AML-193 (cell line): ENCODE measurements at places on chromosomes 3 and 15.

GRCh38 chr3:184460276-184460675 is 80.4 kb downstream of the CHRD start:
- no peak for DNase-seq

DNA sequence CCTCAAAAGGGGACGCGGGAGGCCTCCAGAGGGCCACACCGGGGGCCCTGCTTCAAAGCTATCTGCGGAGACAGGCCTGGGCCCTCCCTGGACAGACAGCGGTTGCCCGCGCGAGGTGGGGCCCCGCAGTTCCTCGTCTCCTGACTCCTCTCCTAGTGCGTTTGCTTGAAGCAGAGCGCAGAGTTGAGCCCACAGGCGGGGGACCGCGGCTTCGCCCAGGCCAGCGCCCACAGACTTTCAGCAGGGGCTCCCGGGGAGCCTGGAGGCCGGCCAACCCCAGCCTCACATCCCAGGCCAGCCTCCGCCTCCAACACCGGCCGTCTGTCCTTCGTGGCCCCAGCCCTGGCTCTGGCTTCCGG is 540 bp upstream of the ADAMTS7 start:
- DNase-seq, result no peak

GRCh38 chr3:86929046-86929445 is 61.9 kb downstream of the VGLL3 start:
- no peak for DNase-seq

- no peak for DNase-seq
Measured at GRCh38 chr15:71115567-71116351, 488 bp downstream of the THSD4 start.

- DNase-seq, result no peak
Measured at GRCh38 chr15:31262143-31262530, 64.5 kb upstream of the KLF13 start.

DNA sequence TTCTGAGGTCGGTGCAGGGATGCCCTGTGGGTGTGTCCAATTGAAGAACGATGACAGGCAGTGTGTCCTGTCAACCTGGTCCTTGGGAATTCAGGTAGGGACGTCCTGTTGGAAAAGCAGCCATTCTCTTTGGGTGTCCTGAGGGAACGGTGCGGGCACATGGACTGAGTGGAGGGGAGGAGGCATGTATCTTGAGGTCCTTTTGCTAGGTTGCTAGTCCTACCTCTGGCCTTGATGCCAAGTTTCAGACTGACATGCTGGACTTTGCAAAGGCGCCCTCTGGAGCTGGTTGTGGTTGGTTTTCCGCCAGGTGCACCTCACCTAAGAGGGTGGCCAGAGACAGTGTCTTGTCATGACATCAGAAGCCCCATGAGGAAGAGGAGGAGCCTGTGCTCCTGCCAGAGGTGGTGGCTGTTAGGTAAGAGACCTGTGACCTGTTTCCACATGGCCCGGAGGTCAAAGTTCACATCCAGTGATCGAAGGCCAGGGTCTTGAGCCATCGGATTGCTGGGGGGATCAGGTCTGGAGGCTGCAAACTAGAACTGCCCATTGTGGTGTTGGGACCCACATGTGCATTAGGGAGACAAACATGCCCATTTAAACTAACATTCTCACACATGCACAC is 106.3 kb downstream of the SNRPN start:
- DNase-seq, result no peak

- no peak for DNase-seq
Measured at GRCh38 chr15:45498701-45499100, 23.9 kb downstream of the SLC30A4 start.

DNA sequence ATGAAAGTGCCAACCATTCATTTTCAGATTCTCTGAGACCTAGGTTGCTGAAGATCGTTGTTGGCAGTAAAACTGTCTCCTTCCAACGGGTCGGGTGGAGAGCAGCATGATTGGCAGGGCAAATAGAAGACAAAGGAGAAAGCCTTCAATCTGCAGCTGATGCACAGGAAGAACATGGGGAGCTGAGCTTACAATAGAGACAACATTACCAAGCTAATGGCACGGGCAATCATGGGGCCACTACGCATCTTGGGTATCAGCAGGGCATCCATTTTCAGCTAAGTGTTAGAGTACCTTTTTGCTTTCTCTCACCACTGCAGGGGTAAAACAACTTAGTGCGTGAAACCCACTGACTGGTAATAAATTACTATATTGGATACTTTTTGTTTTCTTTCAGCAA is 114.8 kb downstream of the WDR72 start:
- DNase-seq, result no peak

GRCh38 chr3:106176734-106177133 is 307.9 kb upstream of the CBLB start:
- peak; percentile 53 for DNase-seq

DNA sequence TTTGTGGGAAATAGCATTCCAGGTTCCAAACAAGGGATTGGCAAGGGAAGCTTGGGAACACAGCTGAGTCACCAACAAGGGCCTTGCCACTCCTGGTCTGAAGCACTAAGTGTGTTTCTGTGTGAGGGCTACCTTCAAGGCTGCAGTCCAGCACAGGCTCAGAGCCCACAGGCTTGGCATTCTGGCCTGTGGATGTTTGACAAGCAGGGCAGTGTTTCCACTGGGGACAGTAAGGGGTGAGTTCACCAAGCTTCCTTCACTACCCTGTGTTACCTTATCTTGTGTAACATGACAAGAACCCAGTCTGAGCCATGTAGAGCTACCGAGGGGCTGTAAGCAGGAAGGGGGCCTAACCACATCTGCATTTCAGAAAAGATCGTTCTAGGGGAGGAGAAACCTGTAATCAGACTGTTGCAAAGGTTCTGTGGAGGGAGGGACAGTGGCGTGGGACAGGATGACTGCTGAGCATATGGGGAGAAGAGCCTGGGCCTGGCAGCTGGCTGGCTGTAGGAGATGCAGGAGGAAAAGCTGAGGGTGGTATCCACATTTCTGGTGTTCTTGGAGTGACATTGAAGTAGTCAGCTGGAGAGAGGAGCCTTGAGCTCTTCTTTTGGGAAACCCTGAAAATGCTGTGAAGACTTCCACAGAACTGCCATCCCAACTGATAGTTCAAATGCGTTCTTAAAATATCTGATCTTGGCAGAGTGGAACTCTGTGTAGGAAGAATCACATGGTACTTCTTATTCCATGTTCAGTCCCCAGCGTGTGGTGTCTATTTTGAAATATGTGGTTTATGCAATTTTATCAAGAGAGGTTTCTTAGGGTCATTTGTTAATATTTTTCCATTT is 61.3 kb downstream of the CTDSPL start:
- no peak for DNase-seq

- no peak for DNase-seq
Measured at GRCh38 chr15:24940236-24940635, 14.6 kb upstream of the SNRPN start.

DNA sequence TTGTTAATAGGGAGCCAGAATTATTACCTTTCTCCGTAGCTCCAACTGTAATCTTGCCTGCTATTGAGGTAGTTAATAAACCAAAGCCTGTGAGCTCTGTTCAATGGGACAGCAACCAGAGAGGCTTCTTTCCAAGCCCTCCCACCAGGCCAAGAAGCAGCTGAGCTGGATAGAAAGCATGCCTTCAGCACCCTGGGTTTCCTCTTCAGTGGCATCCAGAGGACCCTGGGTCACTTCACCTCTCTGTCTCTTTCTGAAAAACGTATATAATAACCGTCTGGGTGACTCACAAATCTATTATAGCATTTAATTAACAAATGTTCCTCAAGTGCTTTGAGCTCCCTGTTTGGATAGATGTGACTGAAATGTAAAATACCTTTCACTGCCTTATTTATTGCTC is 420.0 kb downstream of the LPP start:
- no peak for DNase-seq

- DNase-seq, result no peak
Measured at GRCh38 chr3:156246961-156247725, 126.8 kb downstream of the KCNAB1 start.

DNA sequence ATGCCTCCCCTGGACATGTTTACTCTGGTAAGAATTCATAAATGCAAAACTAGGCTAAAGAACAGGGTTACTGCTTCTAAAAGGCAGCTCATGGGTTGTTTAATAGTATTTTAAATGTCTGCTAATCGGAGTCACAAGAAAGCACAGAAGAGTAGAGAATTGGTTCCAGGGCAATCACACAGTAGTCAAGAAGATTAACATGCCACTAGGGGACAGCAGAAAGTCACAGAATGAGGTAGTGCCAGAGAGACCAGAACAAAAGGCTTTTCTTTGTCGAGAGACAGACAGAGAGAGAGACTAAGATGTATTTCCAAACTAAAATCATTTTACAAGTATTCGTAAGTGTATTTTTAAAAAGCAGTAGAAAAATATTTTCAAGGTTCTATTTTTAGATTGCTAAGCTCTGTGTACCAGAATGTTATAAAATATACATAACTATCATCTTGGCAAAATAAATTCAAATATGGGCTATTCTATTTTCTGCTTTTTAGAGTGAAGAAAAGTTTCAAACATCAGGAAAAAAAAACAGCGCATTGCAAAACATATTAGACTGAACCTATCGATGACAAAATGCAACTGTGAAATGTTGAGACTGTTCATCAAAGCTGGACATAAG is 78.3 kb upstream of the CDIN1 start:
- DNase-seq, result peak; percentile 58

GRCh38 chr3:113193288-113193687 is 18.1 kb upstream of the BOC start:
- DNase-seq, result no peak

DNA sequence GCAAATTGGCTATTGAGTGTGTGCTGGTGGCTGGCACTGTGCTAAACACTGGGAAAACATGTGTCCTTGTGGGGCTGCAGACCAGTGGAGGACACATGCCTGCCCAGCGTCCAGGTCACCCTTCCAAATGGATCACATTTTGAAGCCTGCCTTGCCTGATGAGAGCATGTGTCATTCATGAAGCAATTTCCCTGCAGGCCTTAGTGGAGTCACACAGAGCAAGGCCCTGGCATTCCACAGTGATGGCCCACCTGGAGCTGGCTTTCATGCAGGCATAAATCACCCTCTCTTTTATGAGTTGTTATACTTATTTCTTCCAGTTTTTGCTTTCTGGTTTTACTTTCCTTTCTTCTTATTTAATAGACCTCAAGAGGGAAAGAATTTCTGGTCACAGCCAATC is 219.5 kb downstream of the EPHB1 start:
- no peak for DNase-seq

- no peak for DNase-seq
Measured at GRCh38 chr3:137787529-137787928, 23.4 kb downstream of the SOX14 start.

DNA sequence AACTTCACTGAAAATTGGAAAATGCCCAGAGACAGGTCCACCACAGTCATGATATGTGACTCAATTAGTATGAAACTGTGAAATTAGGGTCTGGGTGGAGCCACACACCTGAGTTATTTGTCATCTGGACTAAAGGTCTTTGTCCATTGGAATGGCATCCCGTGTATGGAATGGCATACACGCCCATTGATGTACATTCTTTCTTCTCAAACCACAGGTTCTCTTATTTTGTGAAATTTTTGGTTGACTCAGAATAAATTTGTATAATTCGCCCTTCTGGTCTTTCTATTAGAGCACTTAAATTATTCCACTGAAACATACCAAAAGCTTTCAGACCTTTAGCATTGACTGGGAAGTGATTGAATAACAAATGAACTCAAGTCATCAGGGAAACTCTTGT is 66.8 kb upstream of the UBE2E1 start:
- DNase-seq, result no peak

DNA sequence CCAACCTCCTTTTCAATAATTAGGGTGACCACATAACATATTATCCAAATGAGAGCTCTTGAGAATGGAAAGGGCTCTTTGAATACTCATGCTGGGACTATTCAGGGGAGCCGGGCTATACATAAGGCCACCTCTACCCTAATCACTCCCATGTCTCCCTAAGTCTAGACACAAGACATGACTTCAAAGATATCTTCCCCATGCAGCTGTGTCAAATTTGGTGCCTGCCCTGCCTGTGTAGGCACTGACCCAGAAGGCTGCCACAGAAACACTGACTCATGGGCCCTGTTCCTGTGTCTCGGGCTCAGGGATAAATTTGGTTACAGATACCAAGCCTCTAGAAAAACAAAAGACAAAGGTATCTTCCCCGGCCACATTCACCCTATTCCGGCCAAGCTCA is 70.3 kb downstream of the MYLK start:
- no peak for DNase-seq

DNA sequence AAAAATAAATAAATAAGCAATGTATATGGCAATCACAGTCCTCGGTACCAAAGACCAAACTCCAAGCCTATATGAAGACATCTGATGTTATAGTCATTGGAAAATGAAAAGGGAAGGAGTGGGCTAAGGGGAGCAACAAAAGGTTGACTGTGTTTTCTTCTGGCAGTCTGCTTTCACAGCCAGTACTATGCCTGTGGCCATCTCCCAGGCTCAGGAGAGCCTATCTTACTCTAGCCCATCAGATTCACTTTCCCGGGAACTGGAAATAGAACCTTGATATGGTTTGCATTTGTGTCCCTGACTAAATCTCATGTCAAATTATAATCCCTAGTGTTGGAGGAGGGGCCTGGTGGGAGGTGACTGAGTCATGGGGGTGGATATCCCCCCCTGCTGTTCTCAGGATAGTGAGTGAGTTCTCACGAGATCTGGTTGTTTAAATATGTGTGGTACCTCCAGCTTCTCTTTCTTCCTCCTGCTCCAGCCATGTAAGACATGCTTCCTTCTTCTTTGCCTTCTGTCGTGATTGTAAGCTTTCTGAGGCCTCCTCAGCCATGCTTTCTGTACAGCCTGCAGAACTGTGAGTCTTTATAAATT is 105.3 kb downstream of the PLCH1 start:
- DNase-seq, result no peak
